ENCODE measurements at places on chromosomes 7 and 10.

DNA sequence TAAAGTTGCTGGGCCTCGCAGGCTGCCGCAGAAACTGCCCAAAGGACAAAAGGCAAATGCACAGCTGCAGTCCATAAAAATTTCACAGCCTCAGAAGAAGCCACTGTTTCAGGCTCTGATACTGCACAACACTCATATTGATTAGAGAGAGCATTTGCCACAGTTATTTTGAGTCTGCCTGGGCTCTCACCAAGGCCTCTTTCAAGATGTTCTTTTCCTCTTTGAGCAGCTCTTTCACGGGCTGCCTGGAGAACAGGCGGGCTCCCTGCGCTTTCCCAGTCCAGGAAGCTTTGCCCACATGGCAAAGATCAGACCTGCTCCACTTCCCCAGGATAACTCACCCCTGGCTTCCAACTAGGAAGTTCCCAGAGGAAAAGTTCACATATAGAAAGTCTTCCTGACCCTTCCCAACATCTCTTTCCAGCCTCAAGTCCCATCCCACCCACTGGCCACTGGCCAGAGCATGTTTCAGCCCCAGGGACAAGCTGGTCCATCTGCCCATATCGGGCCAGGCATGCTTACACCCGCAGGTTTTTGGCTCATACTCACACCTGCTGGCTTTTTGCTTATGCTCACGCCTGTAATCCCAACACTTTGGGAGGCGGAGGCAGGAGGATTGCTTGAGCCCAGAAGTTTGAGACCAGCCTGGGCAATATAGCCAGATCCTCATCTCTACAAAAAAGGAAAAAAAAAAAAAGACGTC, 3.3 kb downstream of the SLIT1 start:
- DNase-seq = no peak

DNA sequence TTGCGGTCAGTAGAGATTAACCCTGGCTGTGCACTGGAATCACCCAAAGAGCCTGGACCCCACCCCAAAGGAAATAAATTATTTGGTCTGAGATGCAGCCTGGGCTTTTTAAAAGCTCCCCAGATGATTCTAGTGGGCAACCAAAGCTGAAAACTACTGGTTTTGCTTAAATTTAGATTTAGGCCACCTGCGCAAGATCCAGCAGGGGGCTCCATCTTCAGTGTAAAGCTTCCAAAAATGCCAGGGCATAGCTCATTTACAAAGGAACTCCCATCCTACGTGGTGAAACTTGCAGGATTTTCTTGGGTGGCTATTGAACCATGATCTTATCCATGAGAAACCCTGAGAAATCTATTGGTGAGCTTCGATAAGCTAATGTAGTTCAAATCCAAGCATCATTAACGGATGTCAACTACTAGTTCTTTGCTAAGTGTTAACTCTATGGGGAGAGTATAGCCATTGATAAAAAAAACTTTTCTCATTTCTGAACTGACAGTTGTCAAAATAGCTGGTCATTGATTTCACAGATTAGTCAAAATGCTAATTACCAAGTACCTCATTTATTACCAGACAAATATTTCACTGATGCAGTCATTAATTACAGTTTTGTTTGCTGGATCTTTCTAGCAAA, 315.3 kb downstream of the LHFPL3 start:
- DNase-seq = no peak

GRCh38 chr7:16491148-16491547, 25.6 kb upstream of the SOSTDC1 start:
- no peak for DNase-seq

DNA sequence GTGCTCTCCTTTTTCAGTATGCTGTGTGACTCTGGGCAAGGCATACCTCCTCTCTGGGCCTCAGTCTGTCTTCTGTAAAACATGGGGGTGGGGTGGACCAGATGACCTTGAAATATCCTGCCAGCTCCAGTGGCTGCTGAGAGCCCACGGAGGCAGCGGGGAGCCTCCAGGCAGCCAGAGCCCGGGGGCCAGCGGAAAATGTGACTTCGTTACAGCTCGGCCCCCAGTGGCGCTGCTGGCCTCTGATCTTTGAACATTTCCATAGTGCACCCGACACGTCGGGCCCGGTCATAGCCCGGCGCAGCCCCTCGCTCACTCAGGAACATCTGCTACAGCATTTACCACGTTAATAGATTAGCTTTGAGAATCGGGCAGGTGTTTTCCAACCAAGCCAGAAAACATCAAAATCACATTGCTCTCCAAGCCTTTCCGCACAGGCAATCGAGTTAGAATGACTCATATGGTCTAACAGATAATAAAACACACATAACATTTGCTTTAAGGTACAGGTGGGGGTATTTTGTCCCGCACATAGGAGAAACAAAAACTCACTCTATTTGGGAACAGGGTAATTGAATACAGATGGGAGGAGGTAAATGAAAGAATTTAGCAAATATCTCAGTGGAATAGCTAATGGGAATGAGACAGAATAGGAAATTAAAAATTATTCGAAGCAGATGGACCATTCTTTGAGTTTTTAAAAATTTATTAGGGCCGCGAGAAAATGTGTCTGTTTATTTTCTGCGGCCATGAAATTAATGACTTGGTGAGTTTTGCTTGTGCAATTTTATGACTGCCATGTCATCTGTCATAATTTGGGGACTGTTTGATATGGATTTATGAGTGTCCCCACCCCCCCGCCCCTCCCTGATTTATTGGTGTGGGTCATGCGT, 26.3 kb upstream of the COMTD1 start:
- no peak for DNase-seq

DNA sequence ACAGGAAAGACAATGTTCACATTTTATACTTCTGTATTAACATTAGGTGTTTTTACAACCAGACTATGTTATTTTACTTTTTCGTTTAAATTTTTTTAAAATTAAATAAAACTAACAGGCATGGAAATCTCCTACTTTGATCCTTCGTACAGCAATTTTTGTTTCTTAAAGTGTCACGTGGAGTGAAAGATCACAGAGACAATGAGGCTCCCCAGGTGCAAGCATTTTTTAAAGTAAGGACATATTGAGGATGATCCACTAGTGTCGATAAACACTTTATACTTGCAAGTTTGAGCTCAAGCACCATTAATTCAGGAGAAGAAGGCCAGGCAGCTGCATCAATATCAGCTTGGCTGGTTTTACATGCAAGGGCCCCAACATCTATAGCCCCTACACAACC, 68.5 kb upstream of the FAM133B start:
- DNase-seq = peak; percentile 22

DNA sequence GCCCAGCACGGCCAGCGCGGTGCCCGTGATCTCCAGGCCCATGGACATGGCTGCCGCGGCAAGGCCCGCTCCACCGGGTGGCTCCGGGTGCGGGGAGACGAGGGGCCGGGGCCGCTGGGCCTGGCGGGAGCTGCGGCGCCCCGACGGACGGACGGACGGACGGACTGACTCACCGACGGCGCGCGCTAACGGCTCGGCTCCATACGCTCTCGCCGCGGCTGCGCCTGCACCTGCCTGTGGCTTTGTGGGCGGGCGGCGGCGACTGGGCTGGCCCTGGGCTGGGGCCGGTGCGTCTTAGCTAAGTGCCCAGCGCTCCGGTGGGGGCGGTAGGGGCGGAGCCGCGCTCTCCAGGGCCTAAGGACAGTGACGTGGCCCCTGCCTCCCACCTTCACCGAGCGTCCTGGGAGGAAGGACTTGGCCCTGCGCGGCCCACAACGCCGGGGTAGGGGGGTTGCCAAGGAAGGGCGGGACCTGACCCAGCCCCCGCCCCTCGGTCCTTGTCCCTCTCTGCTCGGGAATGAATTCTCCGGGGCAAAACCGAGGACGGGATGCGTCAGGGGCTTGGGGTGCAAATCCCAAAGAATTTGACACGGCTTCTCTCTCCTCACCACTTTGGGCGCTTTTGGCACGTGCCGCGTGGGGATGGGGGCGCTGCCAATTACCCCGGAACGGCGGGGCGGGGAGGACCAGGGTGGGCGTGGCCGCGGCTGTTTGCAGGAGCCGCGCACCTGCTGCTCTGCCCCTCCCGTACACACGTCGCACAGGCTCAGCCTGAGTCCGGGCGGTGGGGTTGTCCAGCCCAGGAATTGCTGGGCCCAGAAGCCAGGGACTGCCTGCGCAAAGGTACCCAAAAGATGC, at the start of gene CLDN3:
TSS of gene CLDN3 (minus strand) at position 269 of the 858 bp plus-strand sequence. CDS start at position 48, 221 bp downstream.
- DNase-seq = no peak

DNA sequence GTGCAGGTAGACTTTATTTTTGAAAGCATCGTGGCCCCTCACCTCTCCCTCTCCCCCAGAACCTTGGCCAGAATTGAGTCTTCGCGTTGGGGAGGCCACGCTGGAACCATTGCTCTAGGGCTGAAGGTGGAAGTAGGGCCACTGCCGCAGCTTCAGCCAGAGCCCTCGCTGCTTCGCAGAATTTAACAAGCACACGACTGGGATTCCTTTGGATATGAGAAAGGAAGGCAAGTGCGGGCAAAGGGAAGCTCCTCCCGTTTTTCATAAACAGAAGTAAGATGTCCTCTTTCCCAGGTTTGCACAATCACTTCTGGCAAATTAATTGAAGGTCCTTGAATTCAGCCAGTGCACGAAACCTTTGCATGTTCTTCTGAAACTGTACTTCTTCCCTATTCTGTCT, 168.1 kb downstream of the CCDC3 start:
- no peak for DNase-seq

DNA sequence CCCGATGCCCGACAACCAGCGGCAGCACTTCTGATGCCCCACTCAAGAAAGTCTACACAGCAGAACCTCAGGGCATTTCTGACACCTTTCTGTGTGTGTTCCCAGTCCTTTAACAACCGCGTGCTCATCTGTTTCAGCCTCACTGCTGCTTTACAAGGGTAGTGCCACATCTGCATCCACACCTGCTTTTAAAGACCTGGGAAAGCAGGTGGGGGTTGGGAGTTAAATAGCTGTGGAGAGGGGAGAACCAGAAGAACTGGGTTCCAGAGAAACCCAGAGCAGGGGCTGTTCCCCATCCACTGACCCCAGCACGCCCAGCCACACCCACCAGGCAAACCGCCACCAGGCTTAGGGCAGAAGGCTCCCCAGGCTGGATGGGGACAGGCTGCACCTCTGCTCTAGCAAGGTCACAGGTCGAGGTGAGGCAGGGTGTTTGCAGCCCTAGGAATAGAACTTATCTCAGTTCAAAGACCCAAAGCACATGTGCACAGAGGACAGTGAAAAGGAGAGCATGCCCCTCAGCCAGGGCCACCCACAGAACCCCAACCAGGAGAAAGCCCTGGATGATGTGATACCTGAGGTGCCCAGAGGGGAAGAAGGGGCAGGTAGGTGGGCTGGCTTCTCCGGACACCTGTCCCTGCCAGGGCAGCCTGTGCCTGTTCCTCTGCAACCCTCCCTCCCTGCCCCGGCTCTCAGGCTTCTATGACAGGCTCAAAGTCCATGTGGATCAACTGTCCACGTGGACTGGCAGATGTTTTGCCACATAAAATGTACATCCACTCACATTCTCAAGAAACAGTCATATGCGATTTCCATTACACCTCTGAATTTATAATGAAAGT, 51.3 kb downstream of the COBL start:
- no peak for DNase-seq

GRCh38 chr10:3486346-3487065, 298.5 kb downstream of the KLF6 start:
- DNase-seq = no peak

DNA sequence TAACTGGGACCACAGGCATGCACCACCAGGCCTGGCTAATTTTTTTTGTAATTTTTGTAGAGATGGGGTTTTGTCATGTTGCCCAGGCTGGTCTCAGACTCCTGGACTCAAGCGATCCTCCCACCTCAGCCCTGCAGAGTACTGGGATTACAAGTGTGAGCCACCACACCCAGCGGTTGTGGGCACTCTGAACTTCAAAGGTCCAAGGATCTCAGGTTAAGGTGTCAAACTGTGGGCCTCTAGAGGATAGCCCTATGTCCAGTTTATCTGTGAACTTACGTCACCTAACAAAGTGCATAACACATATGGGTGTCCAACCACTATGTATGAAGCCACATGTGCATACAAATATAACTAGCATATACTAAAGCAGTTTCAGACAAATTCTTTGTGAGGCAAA, 3.2 kb upstream of the IL2RA start:
- DNase-seq = no peak

DNA sequence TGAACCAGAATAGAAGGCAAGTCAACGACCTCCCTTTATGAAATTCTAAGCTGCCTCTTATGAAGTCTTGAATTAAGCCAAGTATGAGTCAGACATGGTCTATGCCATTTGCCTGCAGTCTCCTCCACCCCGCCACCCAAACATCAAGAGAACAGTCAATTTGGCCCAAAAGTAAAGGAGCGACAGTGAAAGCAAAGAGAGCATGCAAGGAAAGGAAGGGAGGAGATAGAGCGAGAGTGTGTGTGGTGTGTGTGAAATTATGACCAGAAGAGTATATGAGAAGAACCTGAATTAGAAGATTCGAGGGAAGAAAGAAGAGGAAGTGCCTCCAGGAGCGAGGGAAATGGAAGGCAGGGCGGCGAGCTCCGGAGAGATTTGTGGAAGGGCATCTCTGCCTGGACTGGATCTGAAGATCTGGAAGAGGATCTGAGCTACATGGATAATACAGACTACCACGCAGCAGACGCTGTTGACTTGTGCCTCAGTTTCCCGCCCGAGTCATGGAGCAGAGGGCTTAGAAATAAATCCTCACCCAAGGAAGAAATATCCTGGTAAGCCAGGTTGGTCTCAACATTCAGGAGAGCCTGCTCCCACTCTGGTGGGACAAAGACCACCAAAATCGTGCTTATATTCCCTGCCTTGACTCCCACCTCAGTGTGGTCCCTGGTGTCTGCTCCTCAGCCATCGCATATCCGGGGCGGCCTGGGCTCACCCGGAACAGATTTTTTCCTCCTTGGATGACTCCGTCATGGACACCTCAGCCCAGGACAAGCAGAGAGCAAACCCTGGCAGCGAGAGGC, 459 bp downstream of the ZDHHC6 start:
- DNase-seq = no peak

- no peak for DNase-seq
These were observed 203.9 kb downstream of the MALRD1 start for GRCh38 chr10:19252531-19252930.

DNA sequence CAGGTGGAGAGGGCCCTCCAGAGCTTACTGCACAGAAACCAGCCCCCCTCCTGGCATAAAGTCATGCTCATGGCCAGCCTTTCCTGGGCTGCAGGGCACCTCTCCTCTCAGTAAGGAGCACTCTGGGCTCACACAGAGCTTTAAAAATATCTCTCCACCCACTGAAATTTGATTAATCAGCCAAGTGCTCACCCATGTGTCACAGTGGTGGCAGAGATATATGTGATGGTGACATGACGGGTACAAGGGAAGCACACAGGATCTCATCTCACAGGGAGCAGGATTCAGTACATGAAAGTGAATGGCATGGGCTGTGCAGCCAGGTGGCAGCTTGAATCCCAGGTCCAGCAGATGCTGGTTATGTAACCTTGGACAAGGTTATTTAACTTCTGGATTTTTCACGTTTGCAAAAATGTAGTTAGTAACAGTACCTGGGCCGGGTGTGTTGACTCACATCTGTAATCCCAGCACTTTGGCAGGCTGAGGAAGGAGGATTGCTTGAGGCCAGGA, 144.8 kb downstream of the CALN1 start:
- no peak for DNase-seq

DNA sequence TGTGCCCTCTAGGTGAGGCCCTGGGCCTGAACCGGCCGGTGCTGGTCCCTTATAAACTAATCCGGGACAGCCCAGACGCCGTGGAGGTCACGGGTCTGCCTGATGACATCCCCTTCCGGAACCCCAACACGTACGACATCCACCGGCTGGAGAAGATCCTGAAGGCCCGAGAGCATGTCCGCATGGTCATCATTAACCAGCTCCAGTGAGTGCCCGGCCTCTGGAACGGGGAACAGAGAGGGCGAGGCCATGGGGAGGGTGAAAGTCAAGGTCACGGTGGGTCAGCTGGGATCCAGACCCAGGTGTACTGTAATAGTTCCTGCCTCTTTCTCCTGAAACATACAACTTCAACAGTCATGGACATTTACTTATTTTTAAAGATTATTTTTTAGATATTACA, 66.7 kb upstream of the GTF2I start:
- no peak for DNase-seq

GRCh38 chr10:71382028-71382427, 14.7 kb upstream of the CDH23 start:
- no peak for DNase-seq
